ENCODE measurements at places on chromosomes 4 and X.
A peak's percentile ranks its signal among the peaks of the same experiment; 100 is the strongest.

DNA sequence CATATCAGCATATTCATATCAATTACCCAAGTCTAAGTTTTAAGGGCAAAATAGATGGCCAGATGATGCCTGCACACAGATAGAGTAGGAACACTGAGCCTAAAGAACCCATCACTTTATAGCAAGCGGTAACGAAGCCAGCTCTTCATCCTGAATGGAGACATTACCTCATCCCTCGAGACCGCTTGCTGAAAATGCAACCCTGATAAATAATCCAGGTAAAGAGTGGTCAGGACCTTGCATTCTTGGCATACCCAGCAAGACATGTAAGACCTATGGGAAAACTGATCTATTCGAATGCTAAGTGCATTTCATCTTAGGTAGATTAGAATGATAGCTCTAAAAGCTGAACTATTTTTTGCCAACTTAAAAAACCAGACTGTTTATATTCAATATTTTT is 25.3 kb downstream of the DCHS2 start:
- no peak for DNase-seq

GRCh38 chr4:77496457-77496856 is 109.2 kb upstream of the CXCL13 start:
- DNase-seq, result no peak

- no peak for DNase-seq
Measured at GRCh38 chr4:183416879-183417755, 27.3 kb upstream of the CDKN2AIP start.

- no peak for DNase-seq
Measured at GRCh38 chr4:101334963-101335572, 12.3 kb downstream of the PPP3CA start.

- no peak for DNase-seq
Measured at GRCh38 chr4:61520166-61520565, 320.0 kb downstream of the ADGRL3 start.

DNA sequence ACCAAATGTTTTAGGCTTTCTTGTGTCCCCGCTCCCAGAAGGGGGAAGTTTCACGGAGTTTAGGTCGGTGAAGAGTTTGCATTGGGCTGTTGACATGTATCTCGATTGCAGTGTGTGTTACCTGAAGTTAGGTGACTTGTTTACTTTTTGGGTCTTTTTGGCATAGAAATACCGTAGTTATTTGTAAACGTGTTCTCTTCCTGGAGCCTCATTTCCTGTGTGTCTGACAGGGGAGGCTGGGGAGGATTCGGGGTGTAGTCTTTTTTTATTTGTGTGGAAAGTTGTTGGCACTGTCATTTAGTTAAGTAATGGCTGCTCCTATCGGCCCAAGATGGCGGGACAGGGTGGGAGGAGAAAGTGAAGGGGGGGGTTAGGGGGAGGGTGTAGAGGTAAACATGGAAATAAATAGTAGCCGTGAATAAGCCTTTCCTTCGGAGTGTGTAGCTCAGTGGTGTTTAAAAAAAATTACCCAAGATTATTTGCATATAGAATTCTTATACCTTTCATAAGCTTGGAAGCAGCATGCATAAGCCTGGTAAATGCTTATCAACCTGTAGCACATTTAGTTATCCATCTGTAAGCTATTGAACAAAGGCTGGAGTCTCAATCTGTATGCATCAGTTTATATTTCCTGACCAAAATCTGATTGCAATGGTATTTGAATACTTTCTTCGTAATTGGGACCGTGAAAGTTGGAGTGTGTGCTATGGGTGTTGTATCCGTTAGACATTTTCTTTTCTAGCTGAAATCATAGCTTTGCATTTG is 1.6 kb downstream of the KDM6A start:
- DNase-seq, result no peak

- no peak for DNase-seq
Measured at GRCh38 chrX:50188859-50189600, 11.8 kb downstream of the AKAP4 start.

GRCh38 chrX:136061696-136062095 is 76.5 kb downstream of the SLC9A6 start:
- no peak for DNase-seq

DNA sequence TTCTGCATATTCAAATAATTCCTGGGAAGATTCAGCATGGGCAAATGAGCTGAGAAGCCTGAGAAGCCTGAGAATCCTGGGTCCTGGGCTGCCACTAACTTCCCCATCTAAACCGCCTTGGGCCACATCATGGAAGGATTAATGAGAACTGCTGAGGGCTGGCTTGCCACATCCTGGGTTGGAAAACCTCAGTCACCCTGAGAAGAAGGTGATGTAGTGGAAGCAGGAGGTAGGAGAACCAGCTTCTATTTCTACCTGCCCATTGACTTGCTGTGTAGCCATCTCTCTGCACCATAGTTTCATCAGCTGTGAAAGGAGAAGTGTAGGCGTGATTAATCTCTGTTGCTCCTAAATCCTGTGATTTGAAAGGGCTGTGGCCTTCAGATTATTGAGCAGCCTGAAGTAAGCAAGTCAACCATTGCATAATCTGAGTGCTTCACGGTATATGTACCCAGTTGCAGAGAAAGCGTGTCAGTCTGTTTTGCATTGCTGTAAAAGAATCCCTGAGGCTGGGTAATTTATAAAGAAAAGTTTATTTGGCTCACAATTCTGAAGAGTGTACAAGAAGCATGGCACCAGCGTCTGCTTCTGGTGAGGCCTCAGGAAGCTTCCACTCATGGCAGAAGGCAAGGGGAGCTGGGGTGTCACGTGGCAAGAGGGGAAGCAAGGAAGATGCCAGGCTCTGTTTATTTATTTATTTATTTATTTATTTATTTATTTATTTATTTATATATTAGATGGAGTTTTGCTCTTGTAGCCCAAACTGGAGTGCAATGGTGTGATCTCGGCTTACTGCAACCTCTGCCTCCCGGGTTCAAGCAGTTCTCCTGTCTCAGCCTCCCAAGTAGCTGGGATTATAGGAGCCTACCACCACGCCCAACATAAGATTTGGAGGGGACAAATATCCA is 140.9 kb upstream of the ATP6AP2 start:
- DNase-seq, result no peak

DNA sequence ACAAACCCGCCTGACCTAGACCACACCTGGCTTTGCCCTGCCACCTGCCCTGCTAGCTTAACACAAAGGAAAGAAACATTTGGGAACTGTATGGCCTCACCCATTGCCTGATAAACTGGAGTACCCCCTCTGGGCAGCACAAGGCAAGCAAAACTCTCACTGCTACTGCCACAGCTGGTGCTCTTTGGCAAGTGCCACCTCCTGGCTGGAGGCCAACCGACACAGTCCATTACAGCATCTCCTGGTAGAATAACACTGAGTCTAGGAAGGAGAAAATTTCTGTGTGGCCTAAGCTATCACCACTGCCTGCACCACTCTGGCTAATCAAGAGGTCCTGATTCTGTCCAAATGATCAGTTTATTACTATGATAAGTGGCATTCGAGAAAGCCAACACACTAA is 18.9 kb upstream of the SPANXN3 start:
- DNase-seq, result no peak

DNA sequence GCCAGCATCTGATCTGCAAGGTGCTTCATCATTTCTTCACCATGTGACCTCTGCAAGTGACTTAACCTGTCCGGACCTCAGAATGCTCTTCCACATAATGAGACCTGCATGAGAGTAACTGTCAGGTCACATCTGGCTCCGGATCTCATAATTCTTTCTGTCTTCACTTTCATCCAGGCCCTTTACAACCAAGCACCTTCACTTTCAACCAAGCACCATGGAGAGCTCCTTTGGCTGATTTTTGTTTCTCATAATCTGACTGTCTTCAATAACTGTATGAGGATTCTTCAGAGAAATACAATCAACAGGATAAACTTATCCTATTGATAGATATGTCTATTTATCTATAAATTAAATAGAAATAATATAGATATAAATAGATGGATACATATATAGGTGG is 148.1 kb downstream of the VCX3A start:
- DNase-seq, result no peak

GRCh38 chr4:145734576-145735346 is 54.8 kb downstream of the C4orf51 start:
- DNase-seq, result no peak

GRCh38 chrX:53279296-53280237 is 1.8 kb downstream of the IQSEC2 start:
- no peak for DNase-seq

- DNase-seq, result no peak
Measured at GRCh38 chr4:28009541-28009940, 1148.9 kb downstream of the STIM2 start.

GRCh38 chr4:123555233-123555806 is 158.7 kb downstream of the SPRY1 start:
- no peak for DNase-seq

- peak; percentile 37 for DNase-seq
Measured at GRCh38 chrX:22748093-22748999, 251.4 kb upstream of the DDX53 start.

DNA sequence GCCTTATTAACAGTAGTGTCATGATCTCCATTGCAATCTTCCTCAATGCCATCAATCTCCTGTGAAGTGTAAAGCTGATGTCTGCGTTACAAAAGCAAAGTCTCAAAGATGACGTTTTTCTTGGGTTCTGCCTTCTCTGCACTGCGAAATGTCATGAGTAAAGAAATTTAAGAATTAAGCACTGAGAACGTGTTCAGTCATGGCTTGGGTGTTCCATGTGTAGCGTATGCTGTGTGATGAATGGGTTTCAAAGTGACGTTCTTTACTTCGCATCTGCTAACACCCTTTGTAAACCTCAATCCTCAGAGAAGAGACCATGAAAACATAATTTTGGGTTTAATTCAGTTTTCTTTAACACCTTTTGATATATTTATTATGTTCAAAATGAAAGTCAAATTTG is 999 bp downstream of the NAP1L5 start:
- DNase-seq, result no peak

DNA sequence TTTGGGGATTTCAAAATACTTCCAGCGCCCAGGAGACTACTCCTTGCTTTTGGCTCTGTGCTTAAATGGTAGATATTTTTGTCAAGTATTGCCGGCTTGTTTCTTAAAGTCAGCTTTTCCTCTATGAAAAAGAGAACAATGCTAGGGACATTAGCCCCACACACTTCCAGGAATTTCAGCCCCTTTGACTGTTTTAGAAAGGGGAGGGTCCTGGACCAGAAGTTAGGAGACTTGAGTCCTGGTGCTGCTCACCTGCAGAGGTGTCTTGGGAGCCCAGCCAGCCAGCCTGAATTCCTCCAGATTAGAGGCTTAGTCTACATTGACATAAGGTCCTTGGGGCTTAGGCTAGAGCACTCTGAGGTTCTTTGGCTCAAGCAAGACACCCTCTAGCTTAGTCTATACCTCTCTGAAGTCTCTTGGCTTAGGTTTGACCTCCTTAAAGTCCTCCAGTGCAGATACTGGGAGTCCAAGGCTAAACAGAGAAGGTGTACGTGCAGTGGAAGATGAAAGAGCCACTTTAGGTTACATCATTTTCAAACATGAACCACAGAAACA is 1.6 kb upstream of the SETD7 start:
- no peak for DNase-seq

DNA sequence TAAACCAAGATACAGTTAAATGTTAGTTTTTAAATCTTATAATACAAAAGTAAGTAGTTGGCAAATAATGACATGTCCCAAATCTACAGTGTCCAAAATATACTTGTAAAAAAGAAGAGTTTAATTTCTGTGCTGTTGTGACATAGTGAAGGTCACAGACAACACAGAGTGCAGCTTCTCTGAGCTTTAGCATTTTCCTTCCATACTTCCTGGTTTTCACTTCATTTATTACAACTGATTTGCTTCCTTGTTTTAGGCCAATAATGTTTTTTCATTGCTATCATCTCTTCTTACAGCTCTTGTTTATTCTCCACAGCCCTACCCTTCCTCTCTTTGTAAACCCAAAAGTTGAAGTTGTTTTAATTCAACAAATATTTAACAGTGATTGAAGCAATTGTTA is 132.4 kb upstream of the TET2 start:
- DNase-seq, result no peak

- no peak for DNase-seq
Measured at GRCh38 chr4:149709640-149710039, 106.0 kb downstream of the IQCM start.

GRCh38 chr4:45004326-45004725 is 278.0 kb upstream of the GNPDA2 start:
- no peak for DNase-seq

- no peak for DNase-seq
Measured at GRCh38 chr4:101870874-101871273, 80.3 kb downstream of the BANK1 start.

- no peak for DNase-seq
Measured at GRCh38 chrX:109926743-109927662, 75.9 kb upstream of the TMEM164 start.

GRCh38 chr4:154577324-154577723 is 13.2 kb downstream of the FGA start:
- DNase-seq, result no peak

- no peak for DNase-seq
Measured at GRCh38 chrX:643241-643595, 12.6 kb downstream of the SHOX start.

- no peak for DNase-seq
Measured at GRCh38 chrX:7233580-7234406, 85.8 kb upstream of the PUDP start.

- no peak for DNase-seq
Measured at GRCh38 chr4:61451935-61452334, 251.8 kb downstream of the ADGRL3 start.

GRCh38 chr4:147739239-147739823 is 7.4 kb downstream of the ARHGAP10 start:
- DNase-seq, result no peak

DNA sequence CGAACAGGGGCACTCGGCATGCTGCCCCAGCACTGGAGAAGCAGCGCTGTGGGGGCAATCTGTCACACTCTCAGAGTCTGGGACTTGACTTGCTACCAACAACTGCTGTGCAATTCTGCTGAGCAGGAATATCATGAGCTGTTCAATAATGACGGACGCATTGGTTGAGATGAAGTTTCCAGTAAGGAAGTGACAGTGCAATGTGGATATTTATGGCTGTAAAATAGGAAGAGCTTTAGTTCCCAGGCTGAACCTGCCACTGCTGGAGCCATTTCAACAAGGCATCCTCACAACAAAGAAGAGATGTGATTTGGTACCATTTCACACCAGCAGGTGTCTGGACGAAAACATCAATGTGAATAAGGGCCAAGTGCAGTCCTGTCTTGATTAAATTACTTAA is 24.2 kb downstream of the CHST7 start:
- DNase-seq, result no peak

DNA sequence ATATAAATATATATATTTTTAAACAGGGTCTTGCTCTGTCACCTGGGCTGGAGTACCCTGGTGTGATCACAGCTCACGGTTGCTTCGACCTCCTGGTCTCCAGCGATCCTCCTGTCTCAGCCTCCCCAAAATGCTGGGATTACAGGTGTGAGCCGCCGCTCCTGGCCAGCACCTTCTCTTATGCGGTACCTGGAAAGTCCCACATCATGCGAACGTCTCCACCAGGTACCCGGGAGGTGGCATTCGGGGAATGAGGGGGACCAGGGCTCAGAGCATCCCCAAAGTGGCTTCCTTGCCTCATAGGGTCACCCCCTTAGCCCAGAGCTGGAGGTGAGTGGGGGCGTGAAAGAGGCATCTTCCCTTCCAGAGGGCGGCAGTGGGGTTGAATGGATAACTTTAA is 84.0 kb upstream of the PPP2R3B start:
- no peak for DNase-seq

- DNase-seq, result no peak
Measured at GRCh38 chr4:84915396-84915780, 51.1 kb downstream of the WDFY3 start.

All from hypothalamus (tissue), 51 donors.